ENCODE measurements at places on chromosomes 4 and X. TPM values are rescaled to one million over a fixed set of nuclear protein-coding genes. Genes with fewer than 3 reads are reported as not detected.

TKTL2 gene
- not detected for total RNA-seq

EOLA2 gene
- total RNA-seq = 20.2 TPM

USP27X gene
- total RNA-seq = 3.6 TPM

TLR2 gene
- total RNA-seq = 0.55 TPM

DKK2 gene
- 0.92 TPM for total RNA-seq

DCAF4L1 gene
- total RNA-seq = 0.23 TPM

VCX gene
- total RNA-seq = not detected

SORBS2 gene
- total RNA-seq = 15.8 TPM

OTUD5 gene
- total RNA-seq = 50.4 TPM

EDA2R gene
- 9.5 TPM for total RNA-seq

NLGN3 gene
- 0.23 TPM for total RNA-seq

TMEM150C gene
- 0.30 TPM for total RNA-seq

F8A2 gene
- not detected for total RNA-seq

CD99 gene
- total RNA-seq = 238 TPM

ZNF718 gene
- 6.0 TPM for total RNA-seq

RFC1 gene
- total RNA-seq = 41.6 TPM

SLC10A6 gene
- total RNA-seq = not detected

RHOH gene
- not detected for total RNA-seq

HSFX1 gene
- 0.89 TPM for total RNA-seq

USP17L18 gene
- total RNA-seq = not detected

COL4A6 gene
- total RNA-seq = 17.7 TPM

CXXC4 gene
- total RNA-seq = 0.30 TPM

HAND2 gene
- total RNA-seq = 56.4 TPM

SPANXN3 gene
- total RNA-seq = not detected

TCP11X2 gene
- total RNA-seq = not detected

MTNR1A gene
- 0.23 TPM for total RNA-seq

HELT gene
- total RNA-seq = not detected

CT45A5 gene
- not detected for total RNA-seq

SUPT20HL1 gene
- total RNA-seq = under 0.01 TPM

DCHS2 gene
- not detected for total RNA-seq

HERC5 gene
- total RNA-seq = 0.69 TPM

GPR119 gene
- not detected for total RNA-seq

TMEM271 gene
- not detected for total RNA-seq

FREM3 gene
- total RNA-seq = not detected

ZNF732 gene
- 0.32 TPM for total RNA-seq

LRAT gene
- total RNA-seq = not detected

SSX4B gene
- total RNA-seq = not detected

CXCL1 gene
- total RNA-seq = 69.7 TPM

KLHL4 gene
- 6.8 TPM for total RNA-seq

EMD gene
- 19.0 TPM for total RNA-seq

MSX1 gene
- total RNA-seq = 5.3 TPM

IL2RG gene
- total RNA-seq = not detected

RIBC1 gene
- 0.14 TPM for total RNA-seq

PLS3 gene
- 504 TPM for total RNA-seq

ANK2 gene
- total RNA-seq = 49.0 TPM

TMPRSS11A gene
- not detected for total RNA-seq

CENPE gene
- total RNA-seq = 2.1 TPM

RNF113A gene
- total RNA-seq = 17.5 TPM

PNMA5 gene
- total RNA-seq = not detected

RHOXF2B gene
- total RNA-seq = not detected

NEK1 gene
- total RNA-seq = 19.3 TPM

RHOXF1 gene
- not detected for total RNA-seq

GYPE gene
- total RNA-seq = 0.37 TPM

PASD1 gene
- not detected for total RNA-seq

NPY5R gene
- total RNA-seq = not detected

LONRF3 gene
- 0.28 TPM for total RNA-seq

ERCC6L gene
- total RNA-seq = 0.30 TPM

ITM2A gene
- not detected for total RNA-seq

Measured in smooth muscle cell of the umbilical artery (primary cell).